ENCODE measurements at places on chromosomes 4 and X. TPM values are rescaled to one million over a fixed set of nuclear protein-coding genes. Genes with fewer than 3 reads are reported as not detected.
A peak's percentile ranks its signal among the peaks of the same experiment; 100 is the strongest.

The KLF8 gene
- 4.4 TPM for total RNA-seq

The BCLAF3 gene
- 4.0 TPM for total RNA-seq

The HSD17B13 gene
- not detected for total RNA-seq

The SLC10A4 gene
- total RNA-seq = not detected

The CYTL1 gene
- total RNA-seq = not detected

The CFI gene
- 0.46 TPM for total RNA-seq

The TMPRSS11A gene
- not detected for total RNA-seq

The TMSB15A gene
- 0.45 TPM for total RNA-seq

The NUP62CL gene
- 2.8 TPM for total RNA-seq

GRCh38 chr4:25346913-25347312, 30.1 kb upstream of the ANAPC4 start:
- no peaks in the 10 kb centered on the region for H3K27me3 ChIP-seq
- H3K27ac ChIP-seq = peak overlapping the region; percentile 23
- H3K4me1 ChIP-seq = peaks cover 4% of the 10 kb centered on the region

GRCh38 chrX:77275392-77275791, 171.8 kb upstream of the FGF16 start:
- no peak for DNase-seq
- H3K4me1 ChIP-seq = no peaks in the 10 kb centered on the region
- no peaks in the 10 kb centered on the region for H3K36me3 ChIP-seq
- no peak overlapping the region for H3K27ac ChIP-seq
- no peaks in the 10 kb centered on the region for H3K27me3 ChIP-seq

- no peaks in the 10 kb centered on the region for H3K27me3 ChIP-seq
- H3K4me3 ChIP-seq = no peak overlapping the region
- DNase-seq = no peak
- no peak overlapping the region for H3K27ac ChIP-seq
- no peaks in the 10 kb centered on the region for H3K36me3 ChIP-seq
- H3K4me1 ChIP-seq = no peaks in the 10 kb centered on the region
Observed at GRCh38 chrX:32280921-32281320, 930.4 kb downstream of the DMD start.

DNA sequence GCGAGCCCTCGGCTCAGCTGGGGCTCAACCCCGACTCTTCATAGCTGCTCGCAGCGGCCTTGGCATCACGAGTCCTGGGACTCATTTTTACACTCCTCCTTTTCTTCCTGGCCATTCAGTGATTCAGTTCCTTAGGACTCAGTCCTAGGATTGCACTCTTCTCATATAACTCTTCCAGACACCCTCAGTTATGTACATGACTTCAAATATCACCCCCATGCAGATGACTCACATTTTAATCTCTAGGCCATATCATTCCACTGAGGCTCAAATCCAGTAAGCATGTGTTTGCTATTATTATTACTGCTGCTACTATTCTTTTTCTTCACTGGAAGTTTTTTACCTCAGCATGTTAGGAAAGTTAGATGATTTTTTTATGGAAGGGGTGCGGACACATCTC, 14.4 kb downstream of the ITGB1BP2 start:
- no peak overlapping the region for H3K4me3 ChIP-seq
- no peak for DNase-seq
- H3K27me3 ChIP-seq = no peaks in the 10 kb centered on the region
- peaks cover 4% of the 10 kb centered on the region for H3K36me3 ChIP-seq
- H3K27ac ChIP-seq = no peak overlapping the region

- DNase-seq = no peak
- H3K27ac ChIP-seq = no peak overlapping the region
- H3K4me3 ChIP-seq = no peak overlapping the region
Observed at GRCh38 chr4:121693450-121693849, 3.3 kb downstream of the ANXA5 start.

DNA sequence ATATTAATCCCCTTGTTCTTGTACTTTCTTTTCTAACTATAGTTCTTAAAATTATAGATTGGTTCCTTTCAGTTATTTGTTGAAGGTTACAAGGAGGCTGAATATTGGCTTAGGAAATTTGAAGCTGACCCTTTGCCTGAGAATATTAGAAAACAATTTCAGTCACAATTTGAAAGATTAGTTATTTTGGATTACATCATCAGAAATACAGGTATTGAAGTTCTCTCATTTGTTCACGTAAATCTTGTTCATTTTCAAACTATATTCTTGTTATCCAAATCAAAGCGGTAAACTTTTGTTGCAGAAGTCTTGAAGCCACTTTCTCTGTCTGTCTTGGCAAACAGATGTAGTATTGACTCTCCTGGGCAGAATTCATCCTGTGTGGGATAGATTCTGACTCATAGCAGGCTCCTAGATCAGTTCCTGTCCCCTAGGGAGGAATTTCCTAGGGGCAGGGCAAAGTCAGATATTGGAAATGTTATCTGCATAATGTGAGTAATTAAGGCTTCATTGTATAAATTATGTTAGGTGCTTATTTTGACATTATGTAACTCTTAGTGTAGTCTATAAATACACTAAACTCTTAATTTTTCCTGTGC, 25.2 kb downstream of the PI4K2B start:
- peaks cover 35% of the 10 kb centered on the region for H3K36me3 ChIP-seq
- H3K4me1 ChIP-seq = no peaks in the 10 kb centered on the region
- no peak overlapping the region for H3K27ac ChIP-seq
- H3K27me3 ChIP-seq = no peaks in the 10 kb centered on the region
- no peak for DNase-seq
- no peak overlapping the region for H3K4me3 ChIP-seq

DNA sequence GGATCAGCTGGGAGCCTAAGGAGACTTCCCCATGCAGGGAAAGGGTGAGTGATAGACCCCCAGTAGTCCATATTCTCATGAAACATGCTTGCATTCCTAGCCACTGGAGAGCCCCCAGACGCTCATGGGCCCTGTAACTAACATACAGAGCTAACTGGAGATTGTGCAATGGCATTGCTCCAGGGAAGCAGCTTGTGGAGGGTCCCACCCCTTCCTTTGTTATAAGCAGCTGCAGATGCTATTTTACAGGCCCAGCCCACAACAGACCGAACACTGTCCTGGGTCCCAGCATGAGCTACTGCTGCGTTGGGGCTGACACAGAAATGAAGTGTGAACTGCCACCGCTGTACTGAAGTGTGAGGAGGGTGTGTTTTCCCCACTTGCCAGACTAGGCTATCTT, 1465.7 kb upstream of the DIAPH2 start:
- H3K27ac ChIP-seq = no peak overlapping the region
- no peak for DNase-seq
- H3K4me3 ChIP-seq = no peak overlapping the region
- no peaks in the 10 kb centered on the region for H3K4me1 ChIP-seq
- no peaks in the 10 kb centered on the region for H3K27me3 ChIP-seq

GRCh38 chr4:71524756-71525155, 185.9 kb downstream of the SLC4A4 start:
- no peaks in the 10 kb centered on the region for H3K27me3 ChIP-seq
- H3K36me3 ChIP-seq = no peaks in the 10 kb centered on the region
- H3K4me3 ChIP-seq = no peak overlapping the region
- no peaks in the 10 kb centered on the region for H3K4me1 ChIP-seq
- H3K27ac ChIP-seq = no peak overlapping the region

GRCh38 chr4:173537613-173538147, 7.7 kb upstream of the HAND2 start:
- H3K4me3 ChIP-seq = peak overlapping the region; percentile 23
- H3K4me1 ChIP-seq = peaks cover 6% of the 10 kb centered on the region
- H3K27me3 ChIP-seq = peaks cover 78% of the 10 kb centered on the region

- peaks cover 4% of the 10 kb centered on the region for H3K36me3 ChIP-seq
- no peaks in the 10 kb centered on the region for H3K27me3 ChIP-seq
- peak overlapping the region; percentile 97 for H3K27ac ChIP-seq
- peak; percentile 20 for DNase-seq
Observed at GRCh38 chrX:78979789-78980464, 34.7 kb downstream of the P2RY10 start.

GRCh38 chrX:131650637-131651410, 107.0 kb downstream of the OR13H1 start:
- no peaks in the 10 kb centered on the region for H3K4me1 ChIP-seq
- H3K4me3 ChIP-seq = no peak overlapping the region

GRCh38 chrX:19174401-19175025, 52.2 kb upstream of the ADGRG2 start:
- H3K27me3 ChIP-seq = no peaks in the 10 kb centered on the region
- H3K4me3 ChIP-seq = no peak overlapping the region
- DNase-seq = no peak
- no peaks in the 10 kb centered on the region for H3K36me3 ChIP-seq
- no peaks in the 10 kb centered on the region for H3K4me1 ChIP-seq

GRCh38 chrX:545452-545885, 85.1 kb upstream of the SHOX start:
- no peaks in the 10 kb centered on the region for H3K4me1 ChIP-seq
- no peaks in the 10 kb centered on the region for H3K36me3 ChIP-seq
- no peak overlapping the region for H3K4me3 ChIP-seq
- no peaks in the 10 kb centered on the region for H3K27me3 ChIP-seq
- no peak for DNase-seq

GRCh38 chr4:182018691-182019090, 224.5 kb upstream of the TENM3 start:
- no peak overlapping the region for H3K4me3 ChIP-seq
- DNase-seq = no peak
- H3K4me1 ChIP-seq = no peaks in the 10 kb centered on the region
- no peak overlapping the region for H3K27ac ChIP-seq
- peaks cover 1% of the 10 kb centered on the region for H3K27me3 ChIP-seq

DNA sequence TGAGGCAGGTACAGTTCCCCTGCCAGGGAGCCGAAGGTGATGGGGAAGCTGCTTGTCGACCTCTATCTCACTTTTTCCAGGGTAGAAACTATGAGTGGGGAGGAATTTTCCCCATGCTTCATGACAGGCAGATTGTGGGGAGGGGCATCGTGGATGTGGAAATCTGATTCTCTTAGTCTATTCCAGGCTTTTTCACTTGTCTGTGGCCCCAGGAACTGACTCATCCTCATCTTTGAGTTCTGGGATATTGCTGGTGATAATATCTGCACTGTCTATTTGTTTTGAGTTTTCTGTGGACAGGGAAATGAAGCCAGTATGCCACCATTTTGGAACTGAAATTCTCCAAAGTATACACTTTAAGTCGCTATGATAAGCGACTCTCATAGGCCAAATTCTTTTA, 7.6 kb upstream of the TLR2 start:
- no peak for DNase-seq
- no peaks in the 10 kb centered on the region for H3K4me1 ChIP-seq
- H3K27me3 ChIP-seq = peaks cover 13% of the 10 kb centered on the region
- H3K36me3 ChIP-seq = peaks cover 13% of the 10 kb centered on the region

- H3K4me3 ChIP-seq = peak overlapping the region; percentile 98
- peaks cover 10% of the 10 kb centered on the region for H3K4me1 ChIP-seq
- peaks cover 10% of the 10 kb centered on the region for H3K36me3 ChIP-seq
- H3K27ac ChIP-seq = peak overlapping the region; percentile 98
- H3K27me3 ChIP-seq = no peaks in the 10 kb centered on the region
Observed at GRCh38 chrX:119870626-119871131, 854 bp downstream of the RNF113A start.

GRCh38 chr4:142683997-142684396, 162.1 kb downstream of the INPP4B start:
- DNase-seq = no peak
- H3K4me3 ChIP-seq = no peak overlapping the region
- peaks cover 16% of the 10 kb centered on the region for H3K4me1 ChIP-seq
- H3K27ac ChIP-seq = no peak overlapping the region

DNA sequence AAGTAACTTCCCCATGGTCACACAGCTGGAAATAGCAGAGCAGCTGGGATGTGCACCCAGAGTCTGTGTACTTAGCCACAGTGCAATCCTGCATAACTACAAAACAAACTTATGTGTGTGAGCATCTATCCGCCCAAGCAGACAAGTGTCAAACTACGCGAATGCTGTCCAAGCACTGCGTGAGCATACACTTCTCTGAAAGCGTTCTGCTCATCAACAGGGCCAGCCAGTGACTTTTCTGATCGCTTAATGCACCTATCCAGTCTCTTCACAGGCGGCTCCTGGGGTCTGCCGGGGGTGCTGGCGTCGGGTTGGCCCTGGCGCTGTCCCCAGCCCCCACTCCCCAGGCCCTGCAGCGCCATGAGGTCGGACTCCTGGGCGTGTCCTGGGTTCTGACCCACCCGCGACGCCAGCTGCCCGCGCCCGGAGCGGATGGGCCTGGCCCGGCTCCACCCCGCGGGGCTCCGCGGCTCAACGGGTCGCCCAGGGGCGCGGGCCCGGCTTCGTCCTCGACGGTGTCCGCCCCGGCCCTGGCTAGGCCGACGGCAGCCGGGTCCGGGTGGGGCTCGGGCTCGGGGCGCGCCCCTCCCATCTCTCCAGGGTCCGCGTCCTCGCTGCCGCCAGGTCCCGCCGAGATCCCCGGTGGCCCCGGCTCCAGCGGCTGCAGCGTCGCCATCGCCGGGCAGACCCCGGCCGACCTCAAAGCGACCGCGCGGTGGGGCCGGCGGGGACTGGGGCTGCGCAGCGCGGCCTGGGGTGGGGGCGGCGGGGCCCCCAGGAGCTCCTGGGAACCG, 1.3 kb upstream of the ZNF141 start:
- H3K4me1 ChIP-seq = peaks cover 11% of the 10 kb centered on the region
- H3K4me3 ChIP-seq = peak overlapping the region; percentile 61
- H3K36me3 ChIP-seq = peaks cover 42% of the 10 kb centered on the region

GRCh38 chrX:132483951-132484350, 4.9 kb downstream of the MBNL3 start:
- no peak for DNase-seq
- H3K27ac ChIP-seq = no peak overlapping the region
- no peaks in the 10 kb centered on the region for H3K36me3 ChIP-seq
- H3K4me1 ChIP-seq = peaks cover 52% of the 10 kb centered on the region

GRCh38 chr4:113607998-113608397, 153.5 kb downstream of the CAMK2D start:
- peaks cover 45% of the 10 kb centered on the region for H3K36me3 ChIP-seq
- no peak for DNase-seq
- no peaks in the 10 kb centered on the region for H3K27me3 ChIP-seq

DNA sequence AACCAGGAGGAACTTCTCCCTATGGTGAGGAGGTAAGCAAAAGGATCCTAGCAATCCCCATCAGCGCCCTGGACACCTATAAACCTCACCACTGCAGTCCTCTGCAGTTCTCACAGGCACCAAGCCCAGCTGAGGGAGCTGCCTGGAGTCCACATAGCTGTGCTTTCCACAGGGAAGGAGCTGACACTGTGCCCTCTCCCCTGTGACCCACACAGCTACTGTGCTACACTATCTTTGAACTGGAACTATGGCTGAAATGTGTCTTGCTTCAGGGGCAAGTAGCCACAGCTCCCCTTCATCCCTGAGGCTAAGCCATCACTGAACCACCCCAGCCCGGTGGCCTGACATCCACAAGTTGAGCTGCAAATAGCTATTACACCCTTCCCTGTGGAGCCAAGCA, 208.5 kb upstream of the RPL34 start:
- DNase-seq = no peak
- no peak overlapping the region for H3K27ac ChIP-seq
- no peaks in the 10 kb centered on the region for H3K4me1 ChIP-seq
